T-helper 1 cell (primary cell): ENCODE measurements at places on chromosomes 7 and 10.

- DNase-seq: no peak
Measured at GRCh38 chr10:120702032-120702431, 149.1 kb upstream of the WDR11 start.

- DNase-seq: no peak
Measured at GRCh38 chr7:106134241-106134640, 22.1 kb upstream of the SYPL1 start.

DNA sequence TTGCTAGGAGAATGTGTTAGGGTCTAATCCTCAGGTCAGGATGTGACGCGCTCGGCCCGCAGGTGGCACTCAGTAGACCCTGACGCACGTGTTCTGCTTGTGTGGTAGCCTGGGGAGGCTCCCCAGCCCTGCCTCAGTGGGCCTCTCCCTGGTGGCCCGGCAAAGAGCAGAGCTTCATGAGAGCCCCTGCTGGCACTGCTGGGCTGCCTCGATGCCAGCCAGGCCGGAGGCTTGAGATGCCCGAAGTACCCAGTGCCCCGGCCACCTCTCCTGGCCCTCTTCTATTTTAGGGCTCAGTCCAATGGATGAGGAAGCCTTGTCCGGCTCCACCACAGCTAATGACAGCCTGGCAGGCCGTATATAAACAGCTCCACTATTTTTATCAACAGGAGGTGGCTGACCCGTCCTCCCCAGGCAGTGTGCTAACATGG, 42.0 kb downstream of the PRF1 start:
- no peak for DNase-seq

- no peak for DNase-seq
Measured at GRCh38 chr7:1377111-1377909, 82.0 kb downstream of the MICALL2 start.

DNA sequence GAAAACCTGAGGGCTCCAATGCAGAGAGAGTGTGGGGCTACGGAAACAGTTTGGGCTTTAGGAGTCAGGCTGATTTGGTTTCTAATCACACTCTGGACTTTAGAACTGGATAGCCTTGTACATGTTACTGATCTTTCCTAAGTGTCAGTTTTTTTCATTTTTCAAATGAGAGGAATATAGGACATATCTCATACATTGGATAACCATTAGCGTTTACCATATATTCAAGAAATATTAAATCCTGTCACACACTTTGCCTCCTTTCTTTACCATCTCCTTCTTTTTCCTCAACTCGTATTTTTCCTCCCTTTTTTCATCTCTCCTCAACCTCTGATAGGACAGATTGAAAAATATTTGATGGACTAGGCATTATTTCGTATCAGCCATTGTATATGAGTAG, 885.7 kb downstream of the LRMDA start:
- no peak for DNase-seq

DNA sequence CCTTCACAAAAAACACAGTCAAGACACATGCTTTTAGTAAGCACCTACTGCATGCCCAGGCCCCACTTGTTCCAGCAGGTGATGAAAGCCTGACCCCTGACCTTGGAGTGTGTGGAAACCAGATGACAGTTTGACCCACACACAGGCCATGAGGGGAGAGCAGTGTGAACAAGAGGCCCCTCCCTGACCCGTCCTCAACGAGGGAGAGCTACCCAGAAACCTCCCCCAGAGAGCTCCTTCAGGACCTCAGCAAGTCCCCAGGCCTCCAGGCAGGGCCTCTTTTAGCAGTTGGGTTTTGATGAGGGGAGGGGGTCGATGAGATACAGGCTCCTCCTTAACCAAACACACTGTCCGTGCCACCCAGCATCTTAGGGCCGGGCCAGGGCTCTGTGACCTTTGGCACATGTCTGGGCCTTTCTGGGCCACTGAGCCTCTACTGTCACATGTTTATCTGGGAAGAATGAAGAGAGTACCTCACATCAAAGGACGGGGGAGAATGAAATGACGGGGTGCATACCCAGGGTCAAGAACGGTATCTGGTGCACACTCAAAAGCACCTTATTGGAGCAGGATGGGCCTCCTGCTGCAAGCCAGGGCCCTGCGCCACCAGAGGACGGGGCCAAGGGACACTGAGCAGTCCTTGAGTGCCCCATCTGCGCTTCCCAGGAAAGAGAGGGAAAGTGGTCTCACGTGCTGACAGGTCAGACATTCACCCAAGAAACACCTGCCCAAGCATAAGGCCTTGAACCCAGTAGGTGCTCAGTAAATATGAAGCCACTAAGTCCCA, 202.6 kb upstream of the ZMIZ1 start:
- no peak for DNase-seq

DNA sequence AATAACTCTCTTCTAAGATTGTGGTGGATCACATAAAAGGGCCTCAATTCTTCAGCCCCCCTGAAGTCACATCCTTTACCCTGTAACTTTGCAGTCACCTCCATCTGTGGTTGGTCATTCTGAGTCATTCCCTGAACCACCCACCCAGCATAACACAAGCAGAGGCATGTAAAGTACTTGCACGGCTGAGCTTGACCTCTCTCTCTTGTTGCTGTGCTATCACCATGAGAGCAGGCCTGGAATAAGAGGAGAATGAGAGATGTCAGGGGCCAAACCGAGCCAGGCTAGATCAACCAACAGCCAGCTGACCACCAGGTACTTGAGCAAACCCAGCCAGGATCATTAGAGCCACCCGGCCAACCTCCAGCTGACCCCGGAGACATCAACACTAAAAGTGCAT, 13.5 kb upstream of the STK17A start:
- no peak for DNase-seq

GRCh38 chr10:68897336-68897741, 3.8 kb upstream of the DDX50 start:
- DNase-seq: no peak

DNA sequence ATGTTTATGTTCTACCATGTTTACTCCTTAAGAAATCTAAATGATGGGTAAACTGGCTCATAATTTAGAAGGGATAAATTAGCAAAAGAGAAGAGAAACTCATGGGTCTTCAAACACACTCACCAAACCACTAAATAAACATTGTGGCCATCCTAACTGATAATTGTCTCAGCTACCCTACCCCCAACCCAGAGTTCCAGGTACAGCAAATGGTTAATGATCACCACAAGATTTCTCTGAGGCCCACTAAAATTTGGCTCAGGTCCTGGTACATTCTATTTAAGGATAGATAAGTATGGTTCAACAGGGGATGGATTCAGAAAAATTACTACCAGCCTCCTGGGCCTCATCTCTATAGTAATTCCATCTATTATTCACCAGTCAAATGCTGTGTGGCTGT, 21.4 kb downstream of the SLC25A13 start:
- no peak for DNase-seq

DNA sequence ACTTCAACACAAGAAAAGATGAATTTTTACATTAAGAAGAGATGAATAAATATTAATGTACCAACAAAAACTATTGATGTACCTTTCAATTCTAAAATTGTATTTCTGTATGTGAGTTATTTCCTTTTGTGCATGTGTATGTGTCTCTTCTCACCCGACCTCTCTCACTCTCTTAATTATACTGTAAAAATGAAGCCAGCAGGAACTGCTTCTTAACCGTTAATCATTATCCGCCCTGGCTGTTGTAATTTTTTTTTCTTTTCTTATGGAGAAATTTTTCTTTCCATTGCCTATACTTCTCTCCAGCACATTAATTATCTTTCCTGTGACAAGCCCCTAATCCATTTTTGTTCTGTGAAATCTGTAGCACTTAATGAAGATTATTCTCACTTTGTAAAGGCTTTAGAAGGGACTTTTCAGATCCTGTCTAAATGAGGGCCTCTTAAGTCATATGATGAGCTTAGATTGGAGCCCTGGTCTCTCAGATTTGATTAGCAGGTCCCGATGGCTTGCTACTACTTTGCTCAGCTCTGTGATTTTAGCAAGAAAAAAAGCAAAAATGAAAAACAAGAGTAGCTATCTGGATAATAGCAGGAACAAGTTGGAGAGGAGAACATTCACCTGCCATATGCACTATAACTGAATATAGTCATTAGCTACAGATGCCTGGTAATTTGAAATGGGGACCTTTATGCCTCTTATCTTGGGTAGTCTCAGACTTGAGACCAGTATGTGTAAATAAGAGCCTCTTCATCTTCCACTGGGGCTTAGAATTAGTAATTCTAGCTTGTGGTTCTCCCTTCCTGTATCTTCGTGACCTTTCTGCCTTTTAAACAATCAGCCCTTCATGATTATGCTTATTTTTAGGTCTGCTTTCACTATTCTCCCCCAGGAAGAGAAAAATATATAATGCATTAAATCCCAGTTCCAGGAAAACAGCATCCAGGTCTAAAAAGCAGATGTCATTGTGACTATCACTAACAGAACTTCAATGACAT, 80.0 kb upstream of the COL1A2 start:
- DNase-seq: no peak

DNA sequence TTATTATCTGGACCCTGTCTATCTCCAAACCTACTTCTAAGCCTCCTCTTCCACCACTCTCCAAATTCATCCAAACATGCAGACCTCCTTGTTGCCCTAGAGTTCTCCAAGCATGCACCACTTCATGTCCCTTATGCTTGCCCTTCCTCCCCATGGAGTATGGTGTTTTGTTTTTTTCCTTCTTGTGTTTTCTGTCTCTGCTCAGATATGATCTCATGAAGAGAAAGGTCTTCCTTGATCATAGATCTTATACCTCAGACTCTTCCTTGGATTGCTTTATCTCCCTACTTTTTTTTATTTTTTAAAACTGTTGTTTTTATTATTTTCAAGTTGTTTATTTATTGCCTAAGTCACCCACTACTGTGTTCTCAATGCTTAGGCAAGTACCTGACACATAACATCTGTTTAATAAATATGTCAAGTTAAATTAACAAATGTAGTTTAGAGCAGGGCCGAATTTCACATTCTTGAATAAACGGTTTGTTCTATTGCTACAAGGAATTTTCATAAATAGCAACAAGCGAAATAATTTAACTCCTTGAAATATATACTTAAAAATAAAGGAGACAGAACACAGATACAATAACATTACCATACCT, 84.5 kb downstream of the HGF start:
- DNase-seq: no peak

- DNase-seq: no peak
Measured at GRCh38 chr10:124640538-124641231, 103.5 kb downstream of the FAM53B start.

DNA sequence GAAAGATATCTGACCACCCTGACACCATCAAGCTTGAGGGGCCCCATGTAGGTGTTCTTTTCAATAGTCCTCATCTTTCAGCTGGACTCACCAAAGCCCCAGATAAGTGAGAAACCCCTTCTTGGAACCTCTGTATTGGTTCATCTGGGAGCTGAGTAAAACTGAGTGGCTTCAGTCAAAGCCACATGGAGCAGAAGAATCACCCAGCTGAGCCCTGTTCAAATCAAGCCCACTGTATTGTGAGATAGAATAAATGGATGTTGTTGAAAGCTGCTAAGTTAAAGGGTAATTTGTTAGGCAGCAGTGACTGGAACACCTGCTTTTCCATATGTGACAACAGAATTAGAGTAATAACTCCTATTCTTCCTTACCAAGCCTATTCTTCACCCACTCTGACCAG, 64.8 kb upstream of the SDK1 start:
- DNase-seq: no peak

DNA sequence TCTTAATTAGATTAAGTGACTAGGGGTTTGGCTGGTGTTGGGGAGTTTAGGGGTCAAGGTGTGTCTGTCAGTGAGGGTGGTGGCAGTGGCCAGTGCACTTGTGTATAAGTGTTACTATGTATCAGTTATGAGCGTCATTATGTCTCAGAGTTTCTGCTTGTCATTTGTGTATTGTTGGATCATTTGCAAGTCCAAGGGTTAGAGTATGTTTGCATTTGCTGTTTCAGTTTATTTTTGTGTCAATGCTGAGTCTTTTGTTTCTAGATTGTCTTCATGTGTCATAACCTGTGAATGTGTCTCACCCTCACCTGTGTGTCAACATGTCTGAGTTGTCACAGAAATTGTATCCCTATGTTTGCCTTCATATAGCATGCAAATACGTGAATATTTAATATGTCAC, 97.5 kb upstream of the PAX2 start:
- no peak for DNase-seq

DNA sequence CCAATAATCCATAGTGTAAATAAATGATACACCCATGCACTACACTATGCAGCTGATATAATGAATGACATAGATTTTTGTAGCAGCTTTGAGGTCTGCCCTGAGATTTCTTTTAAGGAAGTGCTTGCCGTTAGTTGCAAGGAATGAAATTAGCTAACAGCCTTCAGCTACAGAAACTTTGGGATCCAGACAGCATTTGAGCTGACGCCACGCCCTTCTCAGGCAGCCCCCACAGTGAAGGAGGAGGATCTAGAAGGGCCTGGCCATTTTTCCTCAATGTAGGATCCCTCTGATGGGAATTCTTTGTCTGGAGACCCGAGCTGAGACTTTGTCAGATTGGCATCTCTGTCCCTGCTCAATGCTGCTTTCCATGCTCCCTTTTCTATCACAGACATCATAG, 6.1 kb upstream of the PDK4 start:
- no peak for DNase-seq

- DNase-seq: no peak
Measured at GRCh38 chr7:151715666-151716315, 161.1 kb downstream of the PRKAG2 start.

DNA sequence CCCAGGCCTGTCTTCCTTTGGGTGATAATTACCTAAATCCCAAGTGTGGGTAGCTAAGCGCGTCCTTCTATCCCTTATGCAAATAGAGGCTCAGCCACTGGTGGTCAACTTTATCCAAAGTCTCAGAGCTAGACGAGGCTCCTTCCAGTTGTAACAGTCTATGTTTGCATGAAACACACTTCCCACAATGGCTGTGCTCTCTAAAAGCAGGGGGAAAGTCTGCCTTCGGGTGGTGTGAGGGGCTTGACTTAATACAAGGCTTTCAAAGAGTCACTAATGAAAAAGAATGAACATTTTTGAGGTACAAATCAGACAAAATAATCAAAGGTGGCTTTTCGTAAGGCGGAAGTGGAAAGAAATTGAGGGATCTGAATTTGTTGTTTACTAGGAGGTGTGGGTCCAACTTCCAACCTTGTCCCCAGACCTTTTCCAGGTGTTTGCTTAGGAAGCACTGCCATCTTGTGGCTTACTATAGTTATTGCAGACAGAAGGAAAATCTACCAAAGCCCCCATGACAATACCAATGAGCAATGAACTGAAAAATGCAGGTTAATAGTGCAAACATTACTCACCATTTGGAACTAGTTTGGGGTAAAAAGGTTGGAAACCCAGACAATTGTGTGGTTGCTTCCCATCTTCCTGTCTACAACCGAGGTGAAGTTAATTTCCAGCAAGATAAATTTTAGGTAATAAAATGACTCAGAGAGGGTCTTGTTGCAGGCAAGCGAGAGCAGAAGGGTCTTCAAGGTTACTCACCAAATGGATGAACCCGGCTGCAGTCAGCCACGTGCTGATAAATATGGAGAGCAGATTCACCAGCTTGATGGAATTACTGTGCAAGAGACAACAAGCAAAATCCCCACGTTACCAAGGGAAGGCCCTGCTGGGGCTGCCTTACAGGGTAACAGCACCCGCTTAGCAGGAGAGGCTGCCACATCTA, 525.7 kb downstream of the KCNMA1 start:
- no peak for DNase-seq

DNA sequence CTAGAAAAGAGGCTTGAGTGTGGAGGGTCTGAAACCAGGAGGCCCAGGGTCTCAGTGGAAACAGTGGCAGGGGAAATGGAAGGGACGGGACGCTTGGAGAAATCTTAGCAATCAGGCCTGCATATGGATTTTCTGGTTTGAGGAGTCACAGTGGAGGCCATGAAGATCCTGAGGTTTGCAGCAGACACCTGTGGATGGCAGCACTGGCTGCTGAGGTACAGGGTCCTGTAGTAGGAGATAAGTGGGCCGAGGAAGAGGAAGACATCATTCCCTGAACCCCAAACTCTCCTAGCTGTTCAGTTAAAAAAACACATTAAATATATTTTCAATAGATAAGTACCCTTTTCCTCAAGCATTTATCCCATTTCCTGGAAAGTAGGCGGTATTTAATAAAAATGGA, 208.8 kb upstream of the IGFBP3 start:
- no peak for DNase-seq
